ENCODE measurements at places on chromosomes 2 and 18.

DNA sequence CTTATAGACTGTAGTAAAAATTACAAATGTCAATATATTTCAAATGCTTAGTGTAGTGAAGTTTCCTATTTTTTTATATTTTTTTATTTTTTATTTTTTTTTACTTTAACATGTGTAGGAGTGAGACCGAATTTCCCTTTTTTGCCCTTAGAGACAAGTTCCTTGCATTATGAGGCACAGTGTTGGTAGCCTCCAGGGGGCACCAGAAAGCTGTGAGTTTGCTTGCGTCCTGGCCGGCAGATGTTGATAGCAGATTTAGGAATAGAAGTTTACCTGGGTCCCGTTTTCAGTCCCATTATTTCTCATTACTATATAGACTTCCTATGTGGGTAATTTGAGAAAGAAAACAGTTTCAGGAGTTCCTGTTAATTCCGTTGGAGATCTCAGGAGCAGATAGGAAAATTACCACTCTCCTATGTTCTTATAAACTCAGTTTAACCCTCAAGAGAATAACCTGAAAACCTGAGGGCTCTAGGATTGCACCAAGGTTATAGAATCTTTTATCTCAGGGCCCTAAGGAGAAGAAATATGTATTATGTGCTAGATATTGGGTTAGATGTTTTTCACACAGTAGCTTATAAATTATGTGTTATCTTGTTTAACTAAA, 157.5 kb upstream of the SESTD1 start:
- no peak for DNase-seq

- DNase-seq: peak; percentile 6
Observed at GRCh38 chr2:102806250-102806837, 44.5 kb downstream of the TMEM182 start.

- no peak for DNase-seq
Observed at GRCh38 chr2:9678544-9678943, 47.7 kb upstream of the YWHAQ start.

- no peak for DNase-seq
Observed at GRCh38 chr18:10723496-10723895, 197.7 kb downstream of the NAPG start.
